ENCODE measurements at places on chromosomes 7 and 10.
A peak's percentile ranks its signal among the peaks of the same experiment; 100 is the strongest.

- no peak for DNase-seq
Observed at GRCh38 chr10:103145860-103146466, 47.1 kb downstream of the NT5C2 start.

DNA sequence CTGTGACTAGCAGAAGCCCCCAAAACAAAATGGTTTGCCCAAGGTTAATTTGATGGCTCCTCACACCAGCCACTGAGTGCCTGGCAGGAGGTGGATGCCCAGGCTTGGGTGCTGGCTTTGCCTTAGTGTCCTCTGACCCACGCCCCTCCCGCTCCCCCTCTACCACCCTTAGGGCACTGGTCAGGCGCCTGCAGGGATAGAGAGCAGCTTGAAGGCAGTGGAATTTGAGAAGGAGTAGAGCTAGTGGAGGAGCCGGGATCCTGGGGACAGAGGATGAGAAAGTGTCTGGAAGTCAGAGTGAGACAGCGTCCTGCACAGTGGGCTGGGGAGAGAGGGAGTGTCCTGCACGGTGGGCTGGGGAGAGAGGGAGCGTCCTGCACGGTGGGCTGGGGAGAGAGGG, 139.4 kb downstream of the DNAJB6 start:
- DNase-seq: no peak

- DNase-seq: no peak
Observed at GRCh38 chr10:74432841-74433594, 282.0 kb downstream of the ADK start.

DNA sequence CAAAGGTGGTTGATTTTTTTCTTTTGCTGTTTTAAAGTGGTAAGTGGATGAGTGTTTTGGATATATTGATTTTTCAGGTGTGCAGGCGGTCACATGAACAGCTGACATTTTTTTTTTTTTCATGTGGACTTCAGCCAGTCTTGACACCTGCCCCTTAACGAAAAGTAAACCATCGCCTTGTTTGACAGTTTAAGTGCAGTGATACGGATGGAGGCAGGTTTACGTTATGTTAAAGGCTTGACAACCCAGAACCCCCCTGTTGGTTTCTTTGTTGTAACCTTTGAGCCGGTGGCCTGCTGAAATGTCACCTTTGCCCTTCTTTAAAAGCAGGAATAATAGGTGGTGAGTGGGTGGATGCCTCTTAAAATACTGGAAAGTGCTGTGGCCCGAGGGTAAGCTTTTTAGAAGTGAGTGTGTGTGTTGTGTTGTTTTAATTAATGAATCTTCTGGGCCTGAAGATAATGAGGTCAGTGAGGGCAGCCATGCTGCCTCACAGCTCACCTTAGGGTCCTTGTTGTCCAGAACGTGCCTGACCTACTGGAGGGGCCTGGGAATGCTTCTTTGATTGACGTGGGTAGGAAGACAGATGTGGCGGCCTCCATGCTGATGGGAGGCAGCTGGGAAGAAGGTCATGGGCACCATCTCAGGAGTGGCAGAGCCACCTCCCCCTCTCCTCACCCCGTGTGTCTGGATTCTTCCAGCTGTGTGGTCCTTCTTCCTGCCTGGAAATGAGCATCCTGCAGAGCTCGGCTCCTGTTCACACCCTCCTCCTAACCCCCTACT, 69.8 kb downstream of the TCF7L2 start:
- no peak for DNase-seq

DNA sequence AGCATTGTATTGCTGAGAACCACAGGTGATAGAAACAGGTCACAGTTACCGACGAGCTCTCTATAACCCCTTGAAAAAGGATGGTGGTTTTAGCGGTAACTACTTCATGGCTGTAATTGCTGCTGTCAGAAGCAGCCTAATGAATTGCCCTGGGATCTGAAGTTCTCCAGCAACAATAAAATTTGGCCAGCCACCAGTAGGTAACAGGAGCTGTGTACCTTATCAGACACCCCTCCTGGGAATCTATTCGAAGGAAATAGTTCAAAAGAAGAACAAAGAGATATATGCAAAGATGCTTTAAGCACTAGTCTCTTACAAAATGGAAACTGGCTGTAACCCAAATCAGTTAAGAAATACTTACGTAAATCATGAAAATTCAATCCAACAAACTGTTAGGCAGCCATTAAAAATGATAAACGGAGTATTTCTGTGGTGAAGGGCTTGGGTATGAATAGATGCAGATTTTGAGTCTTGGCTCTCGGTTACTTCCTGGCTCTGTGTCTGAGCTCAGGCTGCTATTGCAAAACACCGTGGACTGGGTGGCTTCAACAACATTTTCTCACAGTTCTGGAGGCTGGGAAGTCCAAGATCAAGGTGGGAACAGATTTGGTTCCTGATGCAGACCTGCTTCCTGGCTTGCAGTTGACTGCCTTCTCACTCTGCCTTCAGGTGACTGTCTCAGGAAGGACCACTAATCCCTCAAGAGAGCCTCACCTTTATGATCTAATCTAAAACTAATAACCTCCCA, 1.6 kb downstream of the MSRB2 start:
- DNase-seq: no peak

DNA sequence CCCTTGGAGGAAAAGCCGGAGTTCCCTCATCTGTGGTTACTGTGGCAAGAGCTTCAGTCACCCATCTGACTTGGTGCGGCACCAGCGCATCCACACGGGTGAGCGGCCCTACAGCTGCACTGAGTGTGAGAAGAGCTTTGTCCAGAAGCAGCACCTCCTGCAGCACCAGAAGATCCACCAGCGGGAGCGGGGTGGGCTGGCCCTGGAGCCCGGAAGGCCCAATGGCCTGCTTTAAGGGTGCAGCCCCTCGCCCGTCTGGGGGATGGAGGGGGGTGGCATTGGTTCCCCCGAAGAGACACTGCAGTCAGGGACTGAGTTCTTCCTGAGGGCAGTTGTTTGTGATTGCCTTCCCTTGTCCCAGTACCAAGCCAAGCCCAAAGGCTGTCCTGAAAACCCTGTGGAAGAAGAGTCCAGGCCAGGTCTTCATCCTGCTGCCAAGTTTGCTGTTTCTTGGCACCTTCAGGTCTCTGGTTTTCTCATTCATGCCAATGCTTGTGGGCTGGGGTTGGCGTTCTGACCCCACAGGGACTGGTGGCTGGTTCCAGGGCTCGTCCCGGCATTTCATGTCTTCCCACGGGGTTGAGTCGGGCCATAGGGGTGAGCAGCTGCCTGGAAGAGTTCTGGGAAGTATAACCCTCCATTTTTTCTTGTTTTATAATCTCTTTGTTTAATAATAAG, 7.7 kb upstream of the ZNF783 start:
- DNase-seq: no peak

GRCh38 chr7:43592326-43592725, 9.4 kb downstream of the STK17A start:
- DNase-seq: no peak

GRCh38 chr10:84499846-84500245, 171.5 kb downstream of the CCSER2 start:
- DNase-seq: no peak

DNA sequence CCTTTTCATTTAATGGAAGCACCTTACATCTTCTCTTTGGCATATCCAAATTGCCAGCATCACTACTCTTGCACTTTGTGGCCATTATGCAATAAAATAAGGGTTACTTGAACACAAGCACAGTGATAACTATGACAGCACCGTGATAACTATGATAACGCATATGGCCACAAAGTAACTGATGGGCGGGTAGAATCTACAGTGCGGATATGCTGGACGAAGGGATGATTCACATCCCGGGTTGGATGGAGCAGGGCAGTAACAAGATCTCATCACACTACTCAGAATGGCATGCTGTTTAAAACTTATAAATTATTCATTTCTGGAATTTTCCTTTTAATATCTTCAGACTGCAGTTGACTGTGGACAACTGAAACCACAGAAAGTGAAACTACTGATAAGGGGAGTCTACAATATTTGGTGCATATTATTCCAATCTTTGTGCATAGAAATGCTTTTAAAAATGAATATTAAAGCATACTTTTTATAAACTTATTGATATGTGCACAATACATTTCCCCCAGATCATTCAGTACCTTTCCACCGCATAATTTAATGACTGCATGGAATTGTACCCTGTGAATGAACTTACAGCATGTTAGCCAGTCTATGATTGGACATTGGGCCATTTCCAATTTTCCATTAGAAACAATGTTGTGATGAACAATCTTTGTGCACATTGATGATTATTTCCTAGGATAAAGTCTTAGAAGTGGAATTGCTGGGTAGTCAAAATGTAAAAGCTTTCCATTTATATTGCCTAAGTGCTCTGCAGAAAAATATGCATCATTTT, 136.4 kb downstream of the WNT2 start:
- DNase-seq: no peak

- no peak for DNase-seq
Observed at GRCh38 chr10:72794260-72794659, 99.3 kb upstream of the OIT3 start.

- DNase-seq: no peak
Observed at GRCh38 chr7:148997497-148997896, 30.8 kb downstream of the PDIA4 start.

GRCh38 chr7:47091141-47091540, 490.8 kb downstream of the TNS3 start:
- DNase-seq: no peak

GRCh38 chr7:46695051-46695708, 774.1 kb upstream of the IGFBP3 start:
- DNase-seq: no peak

DNA sequence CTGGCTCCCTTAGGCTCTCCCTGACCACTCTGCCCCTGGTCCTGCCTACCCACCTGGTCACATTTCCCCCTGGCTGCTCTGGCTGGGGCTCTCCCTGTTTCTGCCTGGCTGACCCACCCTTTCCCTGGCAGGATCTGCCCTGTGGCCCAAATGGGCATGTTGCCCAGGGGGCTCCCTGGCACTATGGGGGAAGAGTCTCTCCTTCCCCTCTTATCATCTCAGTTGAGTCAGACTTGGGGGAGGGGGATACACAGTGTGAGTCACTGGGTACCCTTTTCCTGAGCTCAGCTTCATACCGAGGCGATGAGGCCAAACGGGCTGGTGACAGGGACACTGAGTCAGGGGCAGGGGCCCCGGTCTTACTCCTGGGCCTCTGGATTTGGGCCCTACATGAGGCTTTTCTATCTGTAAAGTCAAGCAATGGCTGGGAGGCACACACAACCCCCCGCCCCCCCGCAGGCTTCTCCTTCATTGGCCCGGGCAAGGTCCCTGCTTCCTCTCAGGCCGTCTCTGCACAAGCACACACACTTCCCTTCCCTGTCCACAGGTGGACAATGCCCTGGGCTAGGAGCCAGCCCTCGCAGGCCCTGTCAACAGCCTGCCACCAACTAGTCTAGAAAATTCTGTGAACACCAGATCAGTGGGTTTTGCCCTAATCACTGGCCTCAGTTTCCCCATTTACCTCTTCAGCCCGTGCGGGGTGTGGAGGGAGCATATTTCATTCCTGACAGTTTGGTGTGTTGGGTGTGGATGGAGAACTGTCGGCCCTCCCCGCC, 627 bp upstream of the FLNC start:
- no peak for DNase-seq

- no peak for DNase-seq
Observed at GRCh38 chr10:124083740-124084397, 9.5 kb downstream of the CHST15 start.

DNA sequence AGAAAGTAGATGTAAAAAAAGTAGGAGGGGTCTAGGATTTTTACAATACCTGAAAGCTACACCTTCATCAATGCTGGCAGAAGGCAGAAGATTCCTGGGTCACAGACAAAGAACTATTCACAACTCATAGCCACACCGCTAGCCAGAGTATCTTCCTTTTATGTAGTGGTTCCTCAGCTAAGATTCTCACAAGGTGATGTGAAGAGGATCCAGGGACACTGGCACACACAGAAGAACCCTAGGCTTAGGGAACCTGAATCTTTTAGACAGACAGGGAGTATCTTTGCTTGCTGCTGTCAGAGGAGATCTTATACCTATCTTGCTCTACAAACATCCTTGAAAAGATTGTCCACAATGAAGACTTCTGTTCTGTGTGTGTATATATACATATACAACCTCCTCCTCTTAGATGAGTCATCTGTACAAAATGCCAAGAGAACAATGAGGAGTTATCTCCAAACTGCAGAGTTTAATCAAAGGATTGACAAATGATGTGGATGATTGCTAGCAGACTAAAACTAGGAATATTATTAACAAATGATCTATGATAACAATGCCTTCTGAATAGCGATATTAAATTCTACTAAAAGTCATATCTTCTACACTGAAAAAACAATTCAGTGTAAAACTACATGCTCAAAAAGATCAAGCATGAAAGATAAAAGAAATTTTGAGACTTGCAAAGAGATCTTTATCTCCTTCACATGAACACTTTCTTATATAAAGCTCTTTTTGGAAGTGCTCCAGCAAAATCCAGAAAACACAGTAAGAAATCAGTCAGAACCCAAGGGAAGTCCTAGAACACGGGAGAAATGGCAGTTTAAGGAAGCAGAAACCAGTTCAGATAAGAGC, 409.3 kb downstream of the PARD3 start:
- DNase-seq: no peak

- DNase-seq: peak; percentile 71
Observed at GRCh38 chr7:108057951-108058481, 55.1 kb upstream of the LAMB1 start.

- no peak for DNase-seq
Observed at GRCh38 chr7:137003086-137003485, 134.6 kb downstream of the CHRM2 start.

- no peak for DNase-seq
Observed at GRCh38 chr7:12162415-12163113, 48.5 kb upstream of the TMEM106B start.

GRCh38 chr10:10779511-10779910, 238.2 kb upstream of the CELF2 start:
- DNase-seq: no peak

- no peak for DNase-seq
Observed at GRCh38 chr10:21776883-21777282, 226.6 kb downstream of the DNAJC1 start.

- DNase-seq: no peak
Observed at GRCh38 chr10:97499561-97500296, 1.0 kb downstream of the UBTD1 start.

- DNase-seq: no peak
Observed at GRCh38 chr7:77980087-77980713, 181.6 kb downstream of the PHTF2 start.

DNA sequence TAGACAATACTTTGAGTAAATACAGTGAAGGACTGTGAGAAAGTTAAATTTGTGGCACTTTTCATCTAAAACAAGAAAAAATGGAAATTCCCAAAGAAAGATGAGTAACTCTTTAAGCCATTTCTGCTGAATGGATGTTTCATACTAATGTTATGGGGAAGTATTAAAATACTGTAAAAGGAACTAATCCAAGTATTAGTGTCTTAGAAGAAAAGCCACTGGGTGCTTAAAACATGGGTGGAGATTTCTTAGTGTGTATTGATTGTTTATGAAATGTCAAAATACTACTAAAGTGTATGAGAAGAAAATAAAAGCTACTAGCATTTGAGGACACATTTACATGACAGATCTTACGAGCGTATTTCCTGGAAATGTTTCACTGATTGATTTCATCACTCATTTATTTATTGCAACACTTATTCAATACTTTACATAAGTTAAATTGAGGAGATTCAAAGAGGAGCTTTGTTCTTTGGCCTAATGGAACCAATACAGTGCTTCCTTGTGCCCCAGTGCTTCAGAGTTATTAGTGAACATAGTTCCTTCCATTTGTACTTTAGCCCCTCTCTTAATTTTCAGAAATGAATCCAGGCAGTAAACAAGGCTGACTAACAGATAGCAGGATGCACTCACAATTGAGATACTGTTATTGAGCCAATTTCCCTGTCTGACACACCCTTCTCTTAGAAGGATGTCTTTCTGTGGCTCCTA, 155.5 kb upstream of the AHR start:
- no peak for DNase-seq

- DNase-seq: no peak
Observed at GRCh38 chr7:105173586-105173985, 159.6 kb downstream of the KMT2E start.
